ENCODE measurements at places on chromosomes 12 and 14.

- no peak for DNase-seq
These were observed 38.0 kb upstream of the RIN3 start for GRCh38 chr14:92475451-92476187.

- no peak for DNase-seq
These were observed 231.3 kb downstream of the MON2 start for GRCh38 chr12:62697893-62698292.

DNA sequence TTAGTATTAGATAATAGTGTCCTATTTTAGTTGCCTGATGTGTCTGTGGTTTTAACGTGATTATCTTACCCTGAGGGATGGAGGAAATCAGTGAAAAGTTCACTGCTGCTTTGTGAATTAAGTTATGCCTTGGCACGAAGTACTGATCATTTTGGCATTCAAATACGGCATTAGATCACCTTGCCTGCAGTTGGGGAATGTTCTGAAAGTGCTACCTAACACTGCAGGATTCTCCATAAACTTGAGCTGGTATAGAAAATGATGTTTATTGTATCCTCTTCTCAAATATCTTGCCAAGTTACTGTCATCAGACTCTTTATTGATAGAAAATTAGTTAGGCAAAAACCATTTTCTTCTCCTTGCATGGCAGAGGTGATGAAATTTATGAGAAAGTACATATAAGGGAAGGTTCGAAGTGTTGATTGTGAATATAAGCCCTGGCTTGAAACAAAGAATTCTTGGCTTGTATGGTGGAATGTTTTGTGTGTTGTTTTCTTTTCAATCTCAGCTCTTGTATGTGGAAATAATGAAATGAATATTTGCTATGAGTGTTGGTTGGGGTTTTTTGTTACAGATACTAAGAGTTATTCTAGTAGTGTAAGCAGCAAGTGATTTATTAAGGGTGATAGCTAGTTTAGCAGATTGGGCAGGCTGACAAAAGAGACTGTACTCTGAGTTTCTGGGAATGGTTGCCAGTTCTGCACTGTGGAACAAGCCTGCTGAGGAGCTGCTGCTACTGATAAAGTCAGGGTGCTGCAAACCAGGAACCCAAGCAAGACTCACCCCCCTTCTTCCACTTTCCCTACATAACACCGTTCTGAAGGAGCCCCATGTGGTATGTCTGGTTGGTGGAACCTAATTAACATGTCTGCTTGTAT is 448.3 kb downstream of the PCNX1 start:
- DNase-seq: no peak

DNA sequence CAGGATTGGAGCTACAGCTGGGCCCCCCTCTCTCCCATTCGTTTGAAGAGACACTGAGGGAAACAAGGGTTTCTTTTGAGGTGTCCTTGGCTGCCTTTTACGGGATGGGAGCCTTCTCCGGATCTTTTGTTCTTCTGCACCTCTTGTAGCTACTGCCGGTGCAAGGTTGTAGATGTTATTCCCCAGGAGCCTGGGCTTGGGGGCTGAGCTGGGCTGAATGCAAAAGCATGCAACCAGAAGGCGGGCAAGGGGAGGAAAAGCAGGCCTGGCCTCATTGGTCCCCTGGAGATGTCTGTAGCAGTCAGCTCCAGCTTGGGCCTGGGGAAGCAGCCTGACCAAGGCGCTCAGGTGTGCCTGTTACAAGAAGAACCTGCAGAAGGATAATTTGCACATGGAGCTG is 110.3 kb downstream of the GCH1 start:
- no peak for DNase-seq

DNA sequence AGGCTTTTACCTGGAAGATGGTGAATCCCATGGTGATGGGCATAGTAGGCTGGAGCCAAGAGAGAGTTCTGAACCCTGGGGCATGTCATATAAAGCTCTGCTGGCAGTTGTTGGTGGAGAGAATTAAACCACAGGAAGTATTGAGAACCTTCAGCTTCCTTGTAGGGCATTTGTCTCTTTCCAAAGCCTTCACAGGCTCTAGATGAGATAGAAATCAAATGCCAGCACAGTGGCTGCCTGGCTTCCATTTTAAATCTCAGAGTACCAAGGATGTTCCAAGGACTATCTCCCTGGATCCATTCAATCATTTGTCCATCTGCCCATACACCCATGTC is 369.6 kb downstream of the DPF3 start:
- no peak for DNase-seq

DNA sequence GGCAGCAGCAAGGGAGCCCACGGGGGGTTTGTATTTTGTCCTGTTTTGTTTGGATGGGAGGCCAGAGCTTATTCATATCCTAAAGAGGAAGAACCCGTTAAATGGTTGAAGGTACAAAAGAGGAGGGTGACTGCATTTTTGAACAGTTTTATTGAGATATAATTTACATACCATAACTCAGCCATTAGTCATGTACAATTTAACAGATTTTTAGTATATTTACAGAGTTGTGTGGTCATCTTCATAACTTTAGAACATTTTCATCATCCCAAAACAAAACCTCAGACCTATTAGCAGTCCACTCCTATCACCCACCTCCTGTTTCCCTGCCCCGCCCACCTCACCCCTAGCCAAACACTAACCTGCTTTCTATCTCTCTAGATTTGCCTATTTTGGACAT is 12.6 kb downstream of the NRDE2 start:
- DNase-seq: no peak

DNA sequence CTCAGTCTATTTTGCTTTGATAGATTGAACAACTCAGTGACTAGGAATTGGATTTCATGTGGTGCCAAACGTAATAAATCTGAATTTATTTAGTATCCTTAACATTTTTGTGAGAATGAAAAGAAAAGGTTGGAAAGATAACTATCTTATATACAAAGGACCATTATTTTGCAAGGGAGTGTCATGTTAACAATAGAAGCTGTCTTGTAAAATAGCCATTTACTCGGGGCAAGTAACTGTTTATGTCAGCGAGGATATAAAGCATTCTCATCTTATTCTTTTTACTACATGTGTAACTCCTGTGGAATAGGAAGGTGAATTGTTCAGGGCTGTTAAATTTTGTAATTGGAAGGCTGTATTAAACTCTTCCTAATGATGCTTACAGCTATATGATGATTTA is 5.9 kb downstream of the RERGL start:
- no peak for DNase-seq

- no peak for DNase-seq
These were observed 7.9 kb downstream of the GIT2 start for GRCh38 chr12:109988274-109988673.

DNA sequence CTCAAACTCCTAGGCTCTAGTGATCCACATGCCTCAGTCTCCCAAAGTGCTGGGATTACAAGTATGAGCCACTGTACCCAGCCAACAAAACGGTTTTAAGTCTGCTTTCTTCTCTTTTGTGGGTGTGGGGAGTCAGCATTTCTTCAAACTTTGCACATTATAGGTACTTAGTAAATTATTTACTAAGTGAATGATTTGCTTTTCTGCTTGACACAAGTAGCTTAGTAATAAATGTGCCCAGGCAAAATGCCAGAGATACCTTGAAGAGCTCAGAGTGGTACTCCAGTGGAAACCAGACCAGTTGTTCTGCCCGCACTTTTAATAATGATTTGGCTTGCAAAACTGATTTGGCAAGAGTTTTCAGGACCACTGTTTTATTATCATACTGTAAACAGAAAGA is 15.0 kb downstream of the DEPDC4 start:
- DNase-seq: no peak

DNA sequence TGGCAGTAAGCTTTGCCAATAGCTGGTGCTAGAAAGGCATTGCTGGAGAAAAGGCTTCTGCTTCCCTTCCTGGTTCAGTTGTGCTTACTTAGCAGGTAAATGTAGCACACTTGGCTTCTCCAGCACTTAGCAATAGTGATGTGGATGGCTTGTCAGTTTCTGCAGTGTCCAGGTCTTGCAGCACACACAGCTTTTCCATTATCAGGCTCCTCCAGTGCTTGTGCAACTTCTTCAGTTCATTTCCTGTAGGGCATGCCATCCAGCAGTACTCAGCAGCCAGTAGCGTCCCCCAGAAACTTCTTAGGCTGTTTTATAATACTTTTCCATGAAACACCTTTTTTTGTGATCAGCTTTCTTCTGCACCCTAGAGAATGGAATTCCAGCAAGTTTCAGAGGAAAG is 154.6 kb downstream of the SLC6A15 start:
- no peak for DNase-seq

DNA sequence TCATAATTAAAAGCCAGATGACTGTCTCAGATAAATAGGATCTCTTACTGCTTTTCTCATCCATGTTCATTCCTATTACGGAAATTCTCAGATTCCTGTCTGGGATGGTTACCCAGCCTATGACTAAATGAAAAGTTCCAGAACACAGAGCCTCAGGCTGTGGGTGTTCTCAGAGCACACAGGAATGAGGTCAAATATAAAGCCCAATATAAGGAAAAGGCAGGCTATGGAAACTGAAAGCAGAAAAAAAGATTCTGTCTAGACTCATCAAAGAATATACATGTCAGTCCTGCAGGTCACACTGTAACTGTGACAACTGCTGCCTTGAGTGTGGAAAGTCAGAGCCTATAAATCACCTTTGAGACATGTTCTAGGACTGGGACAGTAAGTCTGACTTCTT is 64.3 kb downstream of the DCAF5 start:
- DNase-seq: no peak

- no peak for DNase-seq
These were observed 277.6 kb downstream of the DPF3 start for GRCh38 chr14:72616294-72616693.

DNA sequence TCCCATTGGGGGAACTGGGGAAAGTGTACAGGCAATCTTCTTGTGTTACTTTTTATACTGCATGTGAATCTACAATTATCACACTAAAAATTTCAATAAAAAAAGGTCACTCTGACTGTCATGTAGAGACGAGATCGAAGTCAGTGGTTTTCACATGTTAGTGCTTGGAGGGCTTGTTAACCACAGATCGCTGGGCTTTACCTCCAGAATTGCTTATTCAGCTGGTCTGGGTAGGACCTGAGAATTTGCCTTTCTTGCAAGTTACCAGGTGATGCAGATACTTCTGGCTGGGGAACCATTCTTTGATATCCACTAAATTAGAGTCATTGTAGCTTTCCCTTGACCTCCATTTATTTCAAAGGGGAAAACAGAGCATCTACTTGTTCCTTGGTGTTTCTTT is 62.8 kb upstream of the SLC38A4 start:
- DNase-seq: no peak

DNA sequence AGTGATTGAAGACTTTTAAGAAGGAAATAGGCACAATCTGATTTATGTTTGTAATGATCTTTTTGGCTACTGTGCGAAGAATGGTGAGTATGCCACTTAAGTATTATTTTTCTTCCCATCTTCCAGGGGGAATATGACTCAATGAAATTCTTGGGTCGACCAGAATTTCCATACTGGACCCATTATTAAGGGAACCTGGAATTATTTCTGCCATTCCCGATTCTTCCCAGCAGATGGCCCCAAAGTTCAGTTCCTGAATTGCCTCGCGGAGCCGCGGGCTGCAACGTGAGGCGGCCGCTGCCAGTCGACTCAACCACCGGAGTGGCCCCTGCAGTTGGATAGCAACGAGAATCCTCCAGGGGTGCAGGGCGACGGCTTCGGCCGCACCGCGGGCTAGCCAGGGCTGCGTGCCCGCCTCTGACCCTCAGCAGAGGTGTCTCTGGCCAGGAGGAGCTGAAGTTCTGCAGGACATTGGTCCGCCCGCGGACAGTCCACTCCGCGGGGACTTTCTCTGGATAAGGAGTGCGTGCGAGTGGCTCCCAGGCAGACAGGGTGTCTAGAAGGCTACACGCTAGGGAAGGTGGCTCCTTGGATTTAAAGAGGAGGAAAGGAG is 628 bp upstream of the TSHR start:
- DNase-seq: peak; percentile 77

DNA sequence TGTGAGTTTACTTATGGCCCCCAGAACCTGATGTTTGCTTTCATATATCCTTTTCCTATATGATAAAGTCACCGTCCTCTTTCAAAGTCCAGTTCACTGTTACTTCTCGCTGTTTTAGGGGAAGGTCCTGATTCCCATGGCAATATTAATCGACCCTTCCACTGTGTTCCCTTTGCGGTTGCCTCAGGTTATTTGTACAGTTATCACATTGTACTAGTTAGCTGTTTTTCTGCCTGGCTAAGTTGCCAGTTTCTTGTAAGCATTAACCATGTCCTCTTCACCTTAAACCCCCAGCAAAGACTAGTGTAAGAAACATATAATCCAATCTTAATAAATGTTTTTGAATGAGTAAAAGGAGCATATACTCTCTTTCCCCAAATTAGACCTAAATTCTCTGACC is 115.0 kb upstream of the PPFIA2 start:
- DNase-seq: no peak

GRCh38 chr14:104249089-104249488 is 110.7 kb downstream of the KIF26A start:
- DNase-seq: no peak

Measured in CD4-positive, alpha-beta T cell treated with Interleukin-15 for 4 hours (primary cell).